Stimulated activated CD8-positive, alpha-beta memory T cell treated with anti-CD3 and anti-CD28 coated beads, Interleukin-4, amount 100 ng/mL, for 1 hour (primary cell): ENCODE measurements at places on chromosomes 4 and X.

- no peak for DNase-seq
Observed at GRCh38 chr4:174365018-174365587, 81.4 kb downstream of the CEP44 start.

DNA sequence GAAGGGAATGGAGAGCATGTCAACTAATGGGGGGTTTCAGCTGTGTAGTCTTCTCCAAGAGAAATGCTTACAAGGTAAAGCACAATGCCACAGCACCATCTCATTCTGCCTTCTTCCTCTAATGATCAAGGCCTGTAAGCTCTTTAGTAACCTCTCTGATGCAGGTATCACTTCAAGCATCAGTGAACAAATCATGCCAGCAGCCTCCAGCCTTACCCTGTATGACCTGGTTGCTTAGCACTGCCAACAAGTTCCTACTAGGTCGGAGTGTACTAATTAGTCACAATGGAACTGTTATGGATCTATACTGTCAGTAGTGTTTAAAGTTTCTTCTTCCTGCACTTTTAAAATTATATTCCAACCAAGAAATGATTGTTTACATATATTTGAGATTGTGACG lies 197.7 kb downstream of the GRID2 start:
- DNase-seq, result no peak

GRCh38 chrX:149916745-149917392 lies 12.5 kb upstream of the HSFX4 start:
- no peak for DNase-seq

- no peak for DNase-seq
Observed at GRCh38 chrX:153768311-153769157, 4.5 kb downstream of the PLXNB3 start.

DNA sequence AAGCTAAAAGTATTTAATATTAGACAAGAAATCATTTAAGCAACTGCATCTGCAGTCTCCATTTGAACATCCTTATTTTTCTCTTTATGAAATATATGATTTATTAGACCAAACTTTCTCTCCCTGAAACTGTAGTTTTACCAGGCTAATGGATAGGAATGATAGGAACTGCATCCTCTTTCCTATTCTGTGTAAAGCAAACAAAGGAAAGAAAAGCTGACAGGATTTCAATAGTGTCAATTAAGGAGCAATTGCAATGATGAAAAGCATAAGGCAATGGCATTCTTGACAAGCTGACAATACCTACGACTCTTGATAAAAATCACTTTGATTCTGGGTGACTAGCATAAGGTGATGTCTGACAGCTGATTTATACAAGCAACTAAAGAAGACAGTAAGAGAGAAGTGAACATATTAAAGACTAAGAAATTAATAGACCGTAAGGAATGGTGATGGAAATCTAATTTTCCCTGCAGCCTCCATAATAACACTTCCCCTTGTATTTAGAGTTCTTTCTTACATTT lies 502.5 kb downstream of the TECRL start:
- no peak for DNase-seq

DNA sequence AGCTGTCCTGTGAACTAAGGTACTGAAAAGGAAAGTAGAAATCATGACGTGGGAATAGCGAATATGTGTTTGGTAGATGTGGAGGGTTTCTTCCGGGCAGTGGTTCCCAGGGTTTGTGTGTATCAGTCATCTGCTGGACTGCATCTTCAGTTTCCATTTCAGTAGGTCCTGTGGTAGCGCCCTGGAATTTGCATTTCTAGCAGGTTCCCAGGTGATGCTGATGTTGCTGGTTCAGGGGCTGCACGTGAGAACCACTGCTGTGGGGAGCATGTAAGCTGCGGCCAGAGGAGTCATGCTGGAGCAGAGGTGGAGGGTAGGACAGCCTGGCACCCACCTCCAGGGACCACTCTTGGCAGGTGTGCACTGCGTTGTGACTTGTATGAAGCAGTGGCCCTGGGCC lies 47.1 kb downstream of the ARHGAP10 start:
- no peak for DNase-seq

GRCh38 chrX:116756958-116757357 lies 294.2 kb upstream of the CT83 start:
- DNase-seq, result no peak

GRCh38 chr4:94334476-94334875 lies 8.2 kb downstream of the HPGDS start:
- no peak for DNase-seq

- DNase-seq, result no peak
Observed at GRCh38 chr4:75398501-75398900, 115.7 kb downstream of the RCHY1 start.

GRCh38 chrX:149825424-149825823 lies 43.7 kb downstream of the MAGEA9 start:
- peak; percentile 10 for DNase-seq

GRCh38 chr4:71201057-71201456 lies 137.8 kb upstream of the SLC4A4 start:
- DNase-seq, result no peak

DNA sequence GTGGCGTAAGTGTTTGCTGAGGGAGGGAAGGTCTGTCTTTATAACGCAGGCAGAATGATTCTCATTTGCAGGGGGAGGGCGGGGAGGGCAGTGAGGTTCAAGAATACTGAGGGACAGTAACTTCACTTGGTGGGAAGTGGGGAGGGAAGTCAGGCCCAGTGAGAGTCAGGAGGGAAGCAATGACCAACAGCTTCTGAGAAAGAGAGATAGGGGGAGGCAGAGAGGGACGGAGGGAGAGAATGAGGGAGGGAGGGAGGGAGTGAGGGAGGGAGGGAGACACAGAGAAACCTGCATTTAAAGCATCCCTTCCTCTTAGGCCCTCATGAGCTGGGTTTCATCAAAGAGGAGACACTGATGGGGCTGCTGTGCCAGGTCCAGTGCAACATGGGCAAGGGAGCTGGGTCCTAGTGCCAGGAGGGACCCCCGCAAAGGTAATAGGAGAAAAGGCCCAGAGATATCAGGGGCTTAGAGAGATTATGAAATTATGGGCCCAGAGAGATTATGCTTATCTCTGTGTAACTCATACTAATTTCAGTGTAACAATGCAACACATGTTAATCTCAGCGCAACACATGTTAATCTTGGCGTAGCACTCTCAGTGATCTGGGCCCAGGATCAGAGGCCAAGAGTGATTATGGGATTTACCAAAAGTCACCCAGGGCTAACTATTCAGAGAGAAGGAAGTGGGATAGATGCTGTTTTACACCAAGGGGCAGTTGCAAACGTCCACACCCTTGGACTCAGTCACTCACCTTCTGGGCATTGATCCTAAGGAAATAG lies 112.1 kb downstream of the DRD5 start:
- DNase-seq, result no peak

- no peak for DNase-seq
Observed at GRCh38 chr4:4446434-4446833, 59.5 kb downstream of the NSG1 start.

- DNase-seq, result no peak
Observed at GRCh38 chr4:138426786-138427185, 184.6 kb upstream of the SLC7A11 start.

DNA sequence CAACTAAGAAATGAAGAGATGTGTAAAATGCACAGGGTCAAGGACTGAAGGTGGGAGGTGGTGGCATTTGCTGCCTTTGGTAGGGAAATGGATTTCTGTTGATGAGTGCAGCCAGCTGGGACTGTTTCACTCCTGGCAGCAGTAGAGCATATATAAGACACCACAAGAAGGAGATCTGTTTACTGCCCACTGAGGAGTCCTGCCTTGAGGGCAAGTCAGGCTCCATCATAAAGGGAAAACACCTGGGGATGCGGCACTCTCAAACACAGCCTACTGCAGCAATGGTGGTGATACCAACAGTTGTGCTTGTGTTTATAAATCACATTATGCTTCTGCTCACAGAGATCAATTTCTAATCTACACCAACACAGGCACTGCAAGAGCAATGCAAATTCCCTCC lies 222.1 kb downstream of the TACR3 start:
- no peak for DNase-seq

GRCh38 chrX:130636277-130636676 lies 234.5 kb downstream of the RBMX2 start:
- DNase-seq, result no peak

- DNase-seq, result no peak
Observed at GRCh38 chrX:14501327-14501726, 28.0 kb upstream of the GLRA2 start.
